ENCODE measurements at places on chromosomes 11 and 22.
A peak's percentile ranks its signal among the peaks of the same experiment; 100 is the strongest.

- no peak for DNase-seq
Measured at GRCh38 chr11:18264035-18264434, 2.0 kb upstream of the SAA1 start.

- no peak for DNase-seq
Measured at GRCh38 chr22:22446517-22446916, 62.0 kb downstream of the ZNF280B start.

DNA sequence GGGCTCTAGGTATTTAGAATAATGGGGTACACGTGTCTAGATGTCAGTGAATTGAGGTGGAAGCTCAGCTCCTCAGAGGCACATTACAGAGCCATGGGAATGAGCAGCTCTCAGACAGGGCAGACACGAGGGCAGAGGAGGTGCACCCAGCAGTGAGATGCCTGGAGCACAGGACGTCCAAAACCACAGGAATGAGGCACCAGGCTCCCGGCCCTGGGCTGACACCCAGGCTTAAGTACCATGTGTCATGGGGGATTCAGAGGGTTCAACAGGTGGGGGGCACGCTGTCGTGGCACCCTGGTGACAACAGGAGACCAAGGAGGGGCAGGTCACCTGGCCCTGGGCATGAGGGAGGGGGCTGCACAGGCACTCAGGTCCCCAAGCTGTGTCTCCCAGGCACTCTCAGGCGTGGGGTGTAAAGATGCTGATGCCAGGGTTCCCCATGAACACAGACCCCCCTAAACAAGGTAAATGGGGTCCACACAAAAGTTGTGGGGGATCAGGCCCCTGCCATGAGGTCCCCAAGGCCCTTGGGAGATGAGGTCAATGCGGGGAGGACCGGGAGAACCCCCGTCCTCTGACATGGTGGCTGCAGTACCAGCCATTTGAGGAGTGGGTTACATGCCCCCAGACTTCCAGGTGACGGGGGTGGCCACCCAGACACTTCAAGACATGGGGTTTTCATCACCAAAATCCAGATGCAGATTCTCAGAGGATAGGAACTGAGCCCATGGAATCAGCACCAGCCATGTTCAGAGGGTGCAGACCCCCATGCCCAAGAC lies 5.6 kb upstream of the SYT8 start:
- DNase-seq = no peak

- no peak for DNase-seq
Measured at GRCh38 chr11:126146454-126147192, 64.8 kb downstream of the RPUSD4 start.

DNA sequence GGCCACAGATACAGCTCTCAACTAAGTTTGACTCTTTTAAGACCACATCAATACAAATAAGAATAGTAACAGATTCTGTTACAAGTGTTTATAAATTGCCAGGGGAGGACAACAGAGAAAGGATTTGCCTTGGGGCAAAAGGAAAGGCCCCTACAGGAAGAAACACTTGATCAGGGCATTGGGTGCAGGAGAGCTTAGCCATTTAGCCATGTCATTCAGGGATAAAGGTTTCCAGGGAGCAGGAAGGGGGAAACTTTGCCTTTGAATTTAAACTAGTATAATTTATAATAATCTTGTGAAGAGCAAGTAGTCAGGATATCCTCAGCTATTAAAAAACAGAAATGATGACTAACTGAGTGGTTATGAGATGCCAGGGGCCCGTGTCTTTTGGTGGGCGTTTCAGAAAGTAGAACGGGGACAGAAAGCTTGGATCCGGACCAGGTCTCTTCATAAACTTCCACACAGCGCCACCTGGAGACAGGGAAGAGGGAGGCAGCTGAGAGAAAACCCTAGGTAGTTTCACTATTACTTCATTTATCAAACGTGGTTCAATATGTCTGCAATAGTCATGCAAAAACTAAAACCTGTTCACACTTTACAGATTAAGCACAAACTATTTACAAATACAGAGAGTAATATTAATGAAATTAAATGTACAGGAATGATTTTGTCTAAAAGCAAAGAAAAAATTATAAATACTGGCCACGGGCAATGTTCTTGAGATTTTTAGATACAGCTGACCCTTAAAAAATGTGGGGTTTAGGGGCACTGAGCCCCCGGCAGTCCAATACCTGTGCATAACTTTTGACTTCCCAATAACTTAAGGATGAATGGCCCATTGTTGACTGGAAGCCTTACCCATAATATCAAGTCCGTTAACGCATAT lies 11.0 kb upstream of the SLC5A4 start:
- DNase-seq = peak; percentile 44

DNA sequence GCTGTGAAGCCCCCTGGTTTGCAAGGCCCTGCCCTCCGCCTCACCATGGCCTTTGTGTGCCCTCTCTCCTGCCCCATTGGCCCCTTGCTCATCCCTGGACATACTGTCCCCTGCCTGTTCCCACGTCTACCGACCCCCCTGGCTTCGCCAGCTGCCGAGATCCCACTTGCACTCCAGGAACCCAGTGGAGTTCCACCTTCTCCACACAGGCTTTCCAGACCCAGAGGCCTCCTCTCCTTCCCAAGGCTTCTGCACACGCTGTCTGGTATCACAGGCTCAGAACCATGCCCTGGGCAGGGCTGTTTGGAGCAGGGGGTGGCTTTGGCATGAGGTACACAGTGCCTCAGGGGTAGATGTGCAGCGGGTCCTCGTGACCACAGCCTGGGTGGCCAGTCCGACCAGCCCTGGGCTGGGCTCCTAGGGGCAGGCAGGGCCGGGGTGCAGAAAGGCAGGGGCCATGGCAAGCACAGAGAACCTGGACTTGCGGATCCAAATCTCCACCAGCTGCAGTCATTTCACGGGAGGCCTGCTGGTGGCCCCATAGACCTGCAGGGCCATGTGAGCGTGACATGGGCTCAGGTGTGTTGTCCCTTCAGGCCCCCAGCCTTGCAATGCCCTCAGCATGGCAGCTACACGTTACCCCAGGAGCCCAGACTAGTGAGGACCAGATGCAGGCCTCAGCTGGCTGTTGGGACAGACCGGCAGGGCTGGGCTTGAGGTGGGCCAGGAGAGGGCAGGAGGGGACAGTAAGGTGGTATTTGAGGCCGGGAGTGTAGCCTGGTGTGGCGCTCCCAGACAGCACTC lies 9.5 kb downstream of the GRK2 start:
- DNase-seq = no peak

DNA sequence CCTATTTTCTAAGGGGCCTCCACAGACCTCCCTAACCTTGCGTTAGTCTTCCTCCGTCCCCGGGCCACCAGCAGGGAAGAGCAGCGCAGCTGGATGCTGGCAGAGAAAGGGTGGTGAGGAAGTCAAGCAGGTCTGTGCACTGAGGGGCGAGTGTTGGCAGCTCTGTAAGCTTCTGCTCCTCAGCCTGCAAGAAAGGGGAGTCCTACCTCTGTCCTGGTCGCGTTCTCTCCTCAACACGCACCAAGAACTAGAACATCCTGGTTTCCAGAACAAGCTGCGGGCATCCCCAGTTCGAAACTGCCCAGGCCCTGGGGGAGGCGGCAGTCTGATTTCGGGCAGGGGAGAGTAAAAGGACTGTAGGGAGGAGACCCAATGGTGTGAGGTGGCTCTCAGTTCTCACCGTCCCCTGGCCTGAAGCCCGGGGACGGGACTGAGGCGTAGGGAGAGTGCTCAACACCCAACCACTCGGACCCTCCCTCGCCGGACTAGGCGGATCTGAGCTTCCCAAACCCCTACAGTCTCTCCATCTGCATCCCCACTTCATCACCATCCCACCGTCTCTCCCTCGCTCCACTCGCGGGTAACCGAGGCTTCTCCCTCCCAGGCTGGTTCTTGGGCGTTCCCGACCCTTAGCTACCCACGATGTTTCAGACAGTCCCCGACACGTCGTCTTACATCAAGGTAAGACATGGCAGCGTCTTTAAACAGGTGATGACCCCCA lies 7.7 kb upstream of the FLI1 start:
- no peak for DNase-seq

- no peak for DNase-seq
Measured at GRCh38 chr22:33038131-33038772, 19.9 kb downstream of the SYN3 start.

- no peak for DNase-seq
Measured at GRCh38 chr11:66183494-66184048, 84.9 kb upstream of the RAB1B start.

- no peak for DNase-seq
Measured at GRCh38 chr11:2510626-2511402, 66.0 kb downstream of the KCNQ1 start.

DNA sequence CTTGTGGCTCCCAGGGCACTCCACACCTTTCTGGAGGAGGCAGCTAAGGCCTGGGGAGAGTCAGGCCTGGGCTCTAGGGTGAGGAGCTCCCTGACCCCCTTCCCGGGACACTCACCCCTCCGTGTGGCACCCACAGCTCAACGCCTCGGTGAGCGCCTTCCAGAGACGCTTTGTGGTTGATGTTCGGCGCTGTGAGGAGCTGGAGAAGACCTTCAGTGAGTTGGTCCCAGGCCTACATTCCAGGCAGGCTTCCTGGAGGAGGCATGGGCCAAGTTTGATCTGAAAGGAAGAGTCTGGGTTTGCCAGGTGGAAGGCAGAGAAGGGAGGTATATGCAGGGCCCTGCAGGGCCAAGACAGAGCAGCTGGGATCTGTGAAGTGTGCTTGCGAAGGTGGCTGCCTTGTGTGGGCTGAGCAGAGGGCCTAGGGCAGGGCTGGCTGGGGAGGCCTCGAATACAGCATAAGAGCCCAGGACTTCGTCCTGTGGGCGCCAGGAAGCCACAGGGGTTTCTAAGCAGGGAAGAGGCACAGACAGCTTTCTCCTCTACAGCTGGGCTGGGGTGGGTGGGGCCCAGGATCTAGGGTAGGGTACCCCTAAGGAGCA lies 2.9 kb downstream of the TCIRG1 start:
- DNase-seq = no peak

GRCh38 chr22:44338177-44338810 lies 25.5 kb upstream of the SHISAL1 start:
- DNase-seq = no peak

DNA sequence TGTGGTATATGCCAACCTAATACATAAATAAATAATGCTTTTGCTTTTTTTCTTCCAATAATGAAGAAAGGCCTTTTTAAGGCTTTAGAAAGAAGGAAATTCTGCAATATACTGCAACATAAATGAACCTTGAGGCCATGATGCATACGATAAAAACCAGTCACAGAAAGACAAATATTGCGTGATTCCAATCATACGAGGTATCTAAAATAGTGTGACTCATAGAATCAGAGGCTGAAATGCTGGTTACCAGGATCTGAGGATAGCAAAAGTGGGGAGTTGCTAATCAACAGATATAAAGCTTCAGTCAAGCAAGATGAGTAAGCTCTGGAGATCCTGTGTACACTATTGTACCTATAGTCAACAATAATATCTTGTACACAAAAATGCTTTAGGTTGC lies 24.2 kb downstream of the MS4A6A start:
- DNase-seq = no peak

GRCh38 chr11:1648653-1649420 lies 19.3 kb downstream of the KRTAP5-5 start:
- no peak for DNase-seq

DNA sequence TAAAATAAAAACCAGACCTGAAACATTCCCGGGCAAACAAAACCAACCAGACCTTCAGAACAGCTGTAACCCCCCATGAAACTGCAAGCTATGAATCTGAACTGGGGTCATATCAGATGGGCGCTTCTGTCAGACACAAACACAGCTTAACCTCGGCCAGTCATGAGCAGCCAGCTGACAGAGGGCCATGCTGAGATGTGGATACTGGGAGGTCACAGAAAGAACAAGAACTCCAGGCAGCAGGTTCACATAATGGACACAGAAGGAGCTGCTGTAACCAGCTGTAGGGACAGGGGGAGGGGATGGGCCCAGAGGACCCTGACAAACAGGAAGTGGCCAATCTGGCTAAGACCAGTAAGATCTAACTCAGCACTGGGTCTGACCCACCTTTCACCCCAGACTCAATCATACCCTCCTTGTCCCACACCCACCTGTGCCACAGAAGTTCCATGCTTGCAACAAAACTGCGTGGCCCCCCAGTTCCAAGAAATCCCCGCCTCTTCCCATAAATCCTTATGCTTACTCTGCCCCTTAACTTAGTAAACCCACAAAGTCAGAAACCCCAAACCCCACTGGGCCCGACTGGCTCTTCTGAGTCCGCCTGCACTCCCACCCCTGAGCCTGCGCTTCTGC lies 4.0 kb downstream of the APOL4 start:
- no peak for DNase-seq

DNA sequence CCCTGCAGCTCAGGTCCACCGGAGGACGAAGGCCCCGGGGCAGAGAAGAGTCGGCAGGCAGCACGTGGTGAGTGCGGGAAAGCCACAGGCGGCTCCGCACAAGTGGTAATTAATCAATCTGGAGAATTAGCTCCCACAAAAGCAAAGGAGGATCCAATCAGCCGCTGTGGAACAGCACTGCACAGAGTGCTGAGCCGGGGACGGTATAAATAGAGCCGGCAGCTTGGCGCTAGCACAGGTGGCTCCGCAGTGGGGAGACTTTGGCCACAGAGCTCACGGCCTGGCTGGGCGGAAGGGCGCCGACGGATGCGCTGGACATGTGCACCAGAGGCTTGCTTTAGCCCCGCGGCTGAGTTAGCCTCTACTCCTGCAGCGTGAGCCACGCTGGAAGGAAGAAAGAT lies 48.9 kb downstream of the IGSF9B start:
- no peak for DNase-seq

GRCh38 chr22:26853495-26853894 lies 196.1 kb downstream of the MIAT start:
- DNase-seq = no peak

- peak; percentile 74 for DNase-seq
Measured at GRCh38 chr11:130431331-130431773, 2.9 kb upstream of the ADAMTS8 start.

DNA sequence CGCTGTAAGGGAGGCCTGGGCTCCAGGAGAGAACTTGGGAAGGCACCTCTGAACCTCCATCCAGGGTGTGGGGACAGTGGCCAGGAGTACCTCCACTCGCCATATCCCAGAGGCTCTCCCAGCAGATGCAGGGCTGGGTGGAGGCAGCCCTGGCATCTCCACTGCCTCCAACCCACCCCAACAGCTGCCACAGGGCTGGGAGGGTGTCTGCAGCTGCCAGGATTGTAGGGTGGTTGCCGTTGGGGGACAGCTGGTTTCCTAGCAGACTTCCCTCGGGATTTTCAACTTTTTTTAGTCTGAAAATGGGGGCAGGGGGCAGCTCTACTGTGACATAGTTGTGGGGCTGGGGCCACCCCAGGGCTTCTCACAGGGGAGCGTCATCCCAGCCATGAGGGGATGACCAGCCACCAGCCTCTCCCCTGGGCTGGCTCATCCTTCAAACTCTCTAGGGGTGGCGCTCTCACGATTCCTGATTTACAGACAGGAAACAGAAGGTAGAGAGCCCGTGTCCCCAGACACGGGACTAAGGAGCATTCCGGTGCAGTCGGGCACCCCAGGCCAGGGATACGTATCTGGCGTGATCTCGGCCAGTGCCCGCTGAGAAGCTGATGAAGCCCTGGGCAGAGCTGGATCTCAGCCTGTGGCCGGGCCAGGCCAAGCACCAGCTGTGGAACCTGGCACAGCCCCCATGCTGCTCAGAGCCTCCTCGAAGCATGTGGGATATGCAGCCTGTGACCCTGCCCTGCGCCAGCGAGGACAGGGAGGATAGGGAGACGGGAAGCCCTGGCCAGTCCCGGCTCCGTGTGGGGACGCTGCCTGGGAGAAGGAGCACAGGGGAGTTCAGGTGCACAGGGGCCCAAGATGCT lies 9.9 kb downstream of the PRR5 start:
- no peak for DNase-seq

- DNase-seq = peak; percentile 62
Measured at GRCh38 chr11:925496-926301, at the start of gene AP2A2. TSS of gene AP2A2 (plus strand) at chr11:925870. CDS start at chr11:926022, 152 bp downstream.

Measured in HCT116 (cell line).